ENCODE measurements at places on chromosomes 6 and 20.

DNA sequence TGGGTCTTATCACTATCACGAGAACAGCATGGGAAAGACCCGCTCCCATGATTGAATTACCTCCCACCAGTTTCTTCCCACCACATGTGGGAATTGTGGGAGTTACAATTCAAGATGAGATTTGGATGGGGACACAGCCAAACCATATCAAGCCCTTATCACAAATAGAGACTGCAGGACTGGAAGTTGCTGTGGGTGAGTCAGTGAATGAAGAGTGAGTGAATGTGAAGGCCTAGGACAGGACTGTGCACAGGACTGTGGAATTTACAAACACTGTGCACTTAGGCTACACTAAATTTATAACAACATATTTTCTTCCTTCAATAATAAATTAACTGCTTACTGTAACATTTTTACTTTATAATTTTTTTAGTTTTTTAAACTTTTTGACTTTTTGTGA lies 30.2 kb upstream of the BCAS1 start:
- no peak for DNase-seq

- DNase-seq, result no peak
Observed at GRCh38 chr6:17656644-17657043, 50.1 kb downstream of the NUP153 start.

- no peak for DNase-seq
Observed at GRCh38 chr6:52523378-52524142, 53.3 kb downstream of the TRAM2 start.

DNA sequence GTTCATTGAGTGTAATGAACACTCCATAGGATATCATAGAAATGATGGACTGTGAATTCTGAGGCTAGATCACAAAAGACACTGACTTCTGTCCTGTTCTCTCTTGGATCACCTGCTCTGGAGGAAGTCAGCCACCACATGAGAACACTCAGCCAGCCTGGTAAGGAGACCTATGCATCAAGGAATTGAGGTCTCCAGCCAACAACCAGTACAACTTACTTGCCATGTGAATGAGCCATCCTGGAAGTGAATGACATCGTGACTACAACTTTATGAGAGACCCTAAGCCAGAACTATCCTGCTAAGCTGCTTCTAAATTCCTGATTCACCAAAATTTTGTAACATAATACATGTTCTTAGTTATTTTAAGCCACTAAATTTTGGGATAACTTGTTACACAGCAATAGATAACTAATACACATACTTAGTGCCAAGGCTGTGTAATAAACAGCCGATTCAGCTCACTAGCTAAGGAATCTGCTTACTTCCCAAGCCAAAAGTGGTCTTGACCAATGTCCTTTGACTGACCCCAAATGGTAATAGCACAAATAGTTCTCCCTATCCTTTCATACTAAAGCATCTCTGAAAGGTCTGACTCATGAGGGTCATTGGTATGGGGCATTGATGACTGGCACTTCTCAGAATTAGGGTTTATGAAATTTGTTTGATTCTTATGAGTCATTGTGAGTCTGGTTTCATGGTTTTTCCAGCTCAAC lies 6.9 kb upstream of the CTNNBL1 start:
- DNase-seq, result no peak

DNA sequence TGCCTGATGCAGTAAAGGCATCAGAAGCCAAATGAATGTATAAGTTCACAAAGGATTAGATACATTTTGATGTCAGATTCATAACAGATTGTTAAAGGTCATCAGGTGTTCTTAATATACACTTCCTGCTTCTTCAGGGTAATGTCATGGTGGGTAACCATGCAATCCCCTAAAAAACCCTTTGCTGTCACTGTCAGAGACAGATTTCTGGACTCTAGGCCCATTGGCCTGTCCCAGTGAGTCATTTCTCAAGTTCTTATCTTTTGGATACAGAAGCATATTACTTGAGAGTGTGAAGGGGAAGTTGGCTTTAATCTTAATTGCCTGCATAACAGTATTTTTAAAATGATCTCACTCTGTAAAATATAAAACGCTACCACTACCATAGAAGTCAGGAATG lies 895.6 kb upstream of the MAP3K7 start:
- no peak for DNase-seq

GRCh38 chr6:21222656-21223055 lies 370.9 kb upstream of the SOX4 start:
- DNase-seq, result no peak

DNA sequence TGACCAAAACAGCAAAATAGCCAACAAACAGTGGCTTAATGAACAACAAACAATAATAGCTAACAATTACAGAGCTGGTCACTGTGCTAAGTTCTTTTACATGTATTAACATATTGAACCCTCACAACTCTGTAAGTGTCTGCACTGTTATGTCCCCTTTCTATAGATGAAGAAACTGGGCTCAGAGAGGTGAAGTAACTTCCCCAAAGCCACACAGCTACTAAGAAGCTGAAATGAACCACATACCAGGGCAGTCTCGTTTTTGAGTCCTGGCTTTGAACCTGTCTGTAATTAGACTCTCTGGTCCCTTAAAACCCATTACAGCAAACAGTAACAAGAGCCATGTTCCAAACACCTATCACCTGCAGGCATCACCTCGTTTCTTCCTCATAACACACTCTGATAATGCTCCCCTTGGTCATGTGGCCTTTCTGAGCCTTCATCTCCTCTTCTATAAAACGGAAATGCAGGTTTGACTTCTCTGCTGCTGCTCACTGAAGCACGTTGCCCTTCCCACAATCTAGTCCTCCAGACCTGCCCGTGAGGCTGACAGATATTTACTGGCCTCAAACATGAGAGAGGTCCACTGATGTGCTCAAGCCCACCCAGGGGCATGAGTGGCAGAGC lies 23.3 kb downstream of the KCNK15 start:
- no peak for DNase-seq

- no peak for DNase-seq
Observed at GRCh38 chr20:36028106-36028808, 59.9 kb downstream of the CNBD2 start.

DNA sequence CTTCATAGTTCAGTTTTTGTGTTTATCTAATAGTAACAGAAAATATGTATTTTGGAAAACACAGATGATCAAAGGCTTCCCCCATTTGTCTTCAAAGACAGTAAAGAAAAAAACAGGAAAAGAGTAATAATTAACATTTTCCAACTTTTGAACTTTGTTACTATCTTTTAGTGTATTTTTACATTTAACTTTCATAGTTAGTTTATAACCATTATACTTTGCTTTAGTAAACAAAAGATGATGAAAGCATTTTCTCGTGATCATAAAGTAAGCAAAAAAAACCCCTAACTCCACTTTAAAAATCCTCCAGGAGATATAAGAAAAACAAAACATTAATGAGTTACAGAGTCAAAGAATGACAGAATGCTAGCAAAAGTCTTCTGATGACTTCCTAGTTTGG lies 13.6 kb upstream of the GPRC6A start:
- DNase-seq, result no peak

DNA sequence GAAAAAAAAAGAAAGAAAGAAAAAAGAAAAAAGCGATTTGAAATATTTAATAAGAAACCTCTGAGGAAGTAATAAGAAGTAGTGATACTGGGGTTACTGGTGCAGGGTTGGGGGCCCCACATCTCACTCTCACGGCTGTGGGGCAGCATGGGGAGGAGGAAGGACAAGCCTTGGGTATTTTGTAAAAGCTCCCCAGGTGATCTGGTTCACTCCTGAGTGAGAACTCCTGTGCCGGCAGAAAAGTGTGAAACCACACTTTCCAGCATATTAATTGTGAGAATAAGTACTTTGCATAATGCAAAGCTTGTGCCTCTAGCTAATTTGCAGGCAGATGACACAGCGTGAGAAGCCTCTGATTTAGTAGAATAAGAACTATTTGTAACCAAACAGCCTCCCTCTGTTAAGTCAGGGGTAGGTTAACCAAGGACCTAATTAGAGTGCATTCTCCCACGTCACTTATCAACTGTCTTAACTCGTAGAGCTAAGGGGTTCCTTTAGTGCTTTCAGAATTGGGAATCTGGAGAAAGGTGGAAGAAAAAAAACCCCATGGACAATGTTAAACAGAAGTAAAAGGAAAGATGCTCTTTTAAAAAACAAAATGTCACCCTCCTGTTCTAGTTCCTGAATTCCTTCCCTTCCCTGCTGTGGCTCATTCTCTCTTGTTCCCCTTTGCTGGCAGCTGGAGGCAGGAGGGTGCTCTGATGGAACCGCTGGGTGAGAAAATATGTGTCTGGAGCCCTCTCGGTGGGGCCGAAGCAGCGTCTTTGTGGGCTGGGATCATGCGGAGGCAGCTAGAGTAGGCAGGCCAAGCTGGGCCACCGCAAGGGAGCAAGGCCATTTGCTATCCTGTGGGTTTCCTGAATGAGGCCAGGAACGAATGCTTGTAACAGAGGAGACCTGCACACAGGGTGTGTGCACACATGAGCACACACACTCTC lies 108.7 kb downstream of the FYN start:
- DNase-seq, result no peak

- DNase-seq, result no peak
Observed at GRCh38 chr6:24255676-24256075, 102.2 kb downstream of the DCDC2 start.

DNA sequence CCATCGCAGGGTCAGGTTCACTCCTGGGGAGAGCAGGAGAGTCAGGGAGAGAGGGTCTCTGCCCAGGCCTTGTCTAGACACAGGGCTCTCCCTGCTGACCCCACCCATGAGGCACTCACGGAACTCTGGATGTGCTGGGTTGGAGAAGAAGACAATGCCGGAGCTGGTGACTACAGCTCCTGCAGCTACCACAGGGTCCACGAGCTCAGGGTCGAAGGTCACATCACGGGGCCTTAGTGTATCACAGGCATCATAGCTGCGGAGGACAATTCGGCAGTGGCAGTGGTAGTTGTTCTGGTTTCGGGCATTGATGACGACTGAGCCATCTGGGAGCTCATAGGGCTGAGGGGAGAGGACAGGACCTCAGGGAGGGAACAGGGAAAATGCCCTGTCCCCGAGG lies 2.7 kb downstream of the NEU1 start:
- DNase-seq, result no peak

GRCh38 chr20:51500936-51501335 lies 41.6 kb downstream of the NFATC2 start:
- no peak for DNase-seq

GRCh38 chr6:7758456-7758855 lies 32.6 kb downstream of the BMP6 start:
- no peak for DNase-seq

DNA sequence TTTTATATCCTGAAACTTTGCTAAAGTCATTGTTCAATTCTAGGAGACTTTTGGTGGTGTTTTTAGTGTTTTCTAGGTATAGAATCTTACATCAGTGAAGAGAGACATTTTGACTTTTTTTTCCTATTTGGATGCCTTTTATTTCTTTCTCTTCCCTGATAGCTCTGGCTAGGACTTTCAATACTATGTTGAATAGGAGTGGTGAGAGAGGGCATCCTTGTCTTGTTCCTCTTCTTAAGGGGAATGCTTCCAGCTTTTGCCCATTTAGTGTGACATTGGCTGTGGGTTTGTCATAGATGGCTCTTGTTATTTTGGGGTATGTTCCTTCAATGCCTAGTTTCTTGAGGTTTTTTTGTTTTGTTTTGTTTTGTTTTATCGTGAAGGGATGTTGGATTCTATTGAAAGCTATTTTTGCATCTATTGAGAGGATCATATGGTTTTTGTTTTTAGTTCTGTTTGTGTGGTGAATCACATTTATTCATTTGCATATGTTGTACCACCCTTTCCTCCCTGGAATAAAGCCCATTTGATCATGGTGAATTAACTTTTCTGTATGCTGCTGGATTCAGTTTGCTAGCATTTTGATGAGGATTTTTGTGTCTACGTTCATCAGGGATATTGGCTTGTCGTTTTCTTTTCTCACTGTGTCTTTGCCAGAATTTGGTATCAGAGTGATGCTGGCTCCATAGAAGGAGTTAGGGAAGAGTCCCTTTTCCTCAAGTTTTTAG lies 540.1 kb upstream of the FLRT3 start:
- DNase-seq, result no peak

GRCh38 chr6:13288969-13289391 lies 39.4 kb downstream of the TBC1D7 start:
- no peak for DNase-seq

DNA sequence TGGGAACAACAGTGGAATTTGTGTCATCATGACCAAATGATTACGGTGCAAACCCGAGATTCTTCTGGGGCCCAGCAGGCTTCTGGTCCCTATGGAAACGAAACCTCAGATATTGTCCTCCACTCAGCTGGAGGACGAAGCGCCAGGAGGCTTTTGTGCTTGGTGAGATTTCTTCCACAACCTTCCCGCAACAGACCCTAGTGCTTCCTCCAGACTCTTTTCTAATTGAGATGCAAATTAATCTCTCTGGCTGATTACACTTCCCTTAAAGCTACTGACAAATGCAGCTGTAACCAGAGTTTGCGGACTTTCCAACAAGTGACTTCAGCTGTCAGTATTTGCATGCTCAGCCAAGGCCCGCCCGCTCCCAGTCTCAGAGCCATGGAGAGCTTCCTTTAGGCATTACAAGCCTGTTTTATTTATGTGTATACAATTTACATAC lies 96.0 kb downstream of the INSM1 start:
- no peak for DNase-seq

GRCh38 chr6:147029923-147030322 lies 174.3 kb upstream of the STXBP5 start:
- no peak for DNase-seq

DNA sequence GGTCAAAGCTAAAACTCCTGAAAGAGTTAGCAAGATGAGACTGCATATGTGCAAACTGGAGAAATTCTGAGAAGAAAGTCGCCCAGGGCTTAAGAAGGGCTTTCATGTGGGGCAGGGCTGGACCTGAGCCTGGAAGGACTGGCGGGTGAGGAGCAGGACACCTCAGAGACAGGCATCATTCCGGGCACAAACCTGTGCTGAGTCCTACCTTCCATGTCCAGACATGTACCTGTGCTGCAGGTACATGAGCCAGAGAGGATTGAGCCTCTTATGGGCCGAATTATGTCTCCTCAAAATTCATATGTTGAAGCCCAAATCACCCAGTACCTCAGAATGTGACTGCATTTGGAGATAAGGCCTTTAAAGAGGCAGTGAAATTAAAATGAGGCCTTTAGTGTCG lies 171.0 kb downstream of the QRSL1 start:
- DNase-seq, result no peak

Measured in lower lobe of right lung (tissue), 2 donors.